PC-9 (cell line): ENCODE measurements at places on chromosomes 3 and 15.
A peak's percentile ranks its signal among the peaks of the same experiment; 100 is the strongest.

DNA sequence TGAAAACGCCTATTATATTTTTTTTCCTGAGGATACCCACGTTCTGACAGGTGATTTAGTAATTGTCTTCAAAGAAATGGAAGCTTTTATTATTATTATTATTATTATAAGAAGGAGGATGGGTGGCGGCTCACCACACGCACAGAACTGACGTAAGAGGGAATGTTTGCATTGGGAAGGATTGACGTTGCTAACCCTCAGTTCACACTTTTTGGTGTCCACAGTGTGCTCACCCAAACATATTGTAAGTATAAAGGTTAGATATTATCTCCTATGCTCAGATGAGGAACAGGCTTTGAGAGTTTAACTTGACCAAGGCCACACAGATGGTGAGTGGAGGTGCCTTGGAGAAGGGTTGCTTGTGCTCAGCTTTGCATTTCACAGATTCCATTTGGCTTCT is 533.5 kb upstream of the TBL1XR1 start:
- DNase-seq: no peak

DNA sequence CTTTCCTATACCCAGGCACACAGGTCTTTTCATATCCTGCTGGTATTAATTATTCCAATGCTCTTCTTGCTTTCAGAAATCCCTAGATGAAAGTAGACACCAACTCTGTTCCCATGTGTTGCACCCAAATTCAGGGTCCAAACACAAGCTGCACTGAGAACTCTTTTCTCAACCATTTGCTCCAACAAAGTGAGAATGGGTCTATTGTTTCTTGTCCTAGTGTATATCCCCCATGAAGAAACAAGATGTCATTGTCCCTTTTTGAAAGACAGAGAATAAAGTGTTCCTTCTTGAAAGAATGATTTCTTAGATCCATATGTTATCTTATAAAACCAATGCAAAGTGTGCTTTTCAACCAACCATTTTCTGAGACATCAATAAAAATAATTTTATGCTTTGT is 353.7 kb downstream of the CNTN6 start:
- no peak for DNase-seq

- peak; percentile 69 for DNase-seq
Observed at GRCh38 chr15:67043939-67044771, 21.2 kb upstream of the SMAD3 start.

- DNase-seq: no peak
Observed at GRCh38 chr3:17301271-17301670, 416.5 kb downstream of the PLCL2 start.

- DNase-seq: no peak
Observed at GRCh38 chr3:4818986-4819693, 160.1 kb upstream of the BHLHE40 start.

- peak; percentile 76 for DNase-seq
Observed at GRCh38 chr15:62994975-62995681, 47.4 kb upstream of the TPM1 start.

DNA sequence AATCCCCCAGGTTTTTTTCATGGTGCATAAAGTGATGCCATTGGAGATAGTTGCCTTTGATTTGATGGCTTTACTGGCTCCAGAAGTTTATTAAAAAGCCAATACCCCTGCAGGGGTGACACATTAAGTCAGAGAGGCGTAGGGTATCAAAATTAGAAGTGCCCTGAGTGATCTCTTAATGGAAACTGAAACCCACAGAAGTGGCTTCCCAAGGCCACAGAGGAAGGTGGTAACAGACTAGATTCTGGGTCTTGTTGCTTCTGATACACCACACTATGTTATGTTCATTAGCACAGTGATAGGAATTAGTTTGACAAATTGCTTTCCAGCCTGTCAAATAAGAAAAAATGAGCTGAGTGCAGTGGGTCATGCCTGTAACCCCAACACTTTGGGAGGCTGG is 112.3 kb downstream of the IQCH start:
- no peak for DNase-seq

- DNase-seq: no peak
Observed at GRCh38 chr3:10494180-10494579, 11.2 kb downstream of the ATP2B2 start.

- DNase-seq: no peak
Observed at GRCh38 chr3:72174040-72174439, 389.1 kb upstream of the PROK2 start.

DNA sequence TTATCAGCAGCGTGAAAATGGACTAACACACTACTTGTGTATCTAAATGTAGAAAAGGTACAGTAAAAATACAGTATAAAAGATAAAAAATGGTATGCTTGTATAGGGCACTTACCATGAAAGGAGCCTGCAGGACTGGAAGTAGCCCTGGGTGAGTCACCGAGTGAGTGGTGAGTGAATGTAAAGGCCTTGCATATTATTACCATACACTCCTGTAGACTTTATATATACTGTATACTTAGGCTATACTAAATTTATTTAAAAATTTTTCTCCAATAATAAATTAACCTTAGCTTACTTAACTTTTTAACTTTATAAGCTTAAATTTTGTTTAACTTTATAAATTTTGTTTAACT is 67.2 kb upstream of the TSPAN3 start:
- DNase-seq: no peak

DNA sequence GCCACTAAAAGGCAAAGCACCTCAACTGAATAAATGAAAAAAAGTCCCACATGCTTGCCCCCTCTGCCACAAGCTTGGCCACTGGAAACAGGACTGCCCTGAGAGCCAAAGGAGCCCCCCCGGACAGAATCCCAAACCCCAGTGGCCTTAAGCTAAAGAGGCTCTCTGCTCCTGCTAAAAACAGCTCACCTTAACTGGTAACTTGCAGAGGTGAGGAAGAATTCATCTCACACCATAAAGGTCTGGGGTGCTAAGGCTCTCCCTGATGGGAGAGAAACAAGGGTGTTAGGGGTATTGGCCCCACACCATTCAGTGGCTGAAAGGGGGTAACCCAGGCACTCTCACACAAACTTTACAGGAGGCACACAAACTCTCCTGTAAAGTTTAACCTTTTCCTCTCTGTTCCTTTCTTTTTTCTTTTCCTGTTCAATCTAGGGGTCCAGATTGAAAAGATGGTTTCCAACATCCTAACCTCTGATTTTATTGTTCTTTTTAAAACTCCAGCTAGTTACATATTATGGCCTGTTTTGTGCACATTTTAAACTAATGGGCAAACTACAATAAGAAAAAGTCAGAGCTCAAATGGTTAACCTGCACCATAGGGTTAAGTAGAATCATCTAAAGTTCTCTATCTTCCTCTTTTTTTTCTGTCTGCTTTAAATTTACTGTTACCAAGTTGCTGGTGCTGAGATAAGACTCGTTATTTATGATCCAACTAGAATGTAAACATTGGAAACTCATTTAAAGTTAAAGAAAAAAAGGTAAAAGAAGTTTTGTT is 19.9 kb downstream of the TRANK1 start:
- no peak for DNase-seq

- no peak for DNase-seq
Observed at GRCh38 chr15:40157778-40158447, 3.0 kb upstream of the BUB1B start.

DNA sequence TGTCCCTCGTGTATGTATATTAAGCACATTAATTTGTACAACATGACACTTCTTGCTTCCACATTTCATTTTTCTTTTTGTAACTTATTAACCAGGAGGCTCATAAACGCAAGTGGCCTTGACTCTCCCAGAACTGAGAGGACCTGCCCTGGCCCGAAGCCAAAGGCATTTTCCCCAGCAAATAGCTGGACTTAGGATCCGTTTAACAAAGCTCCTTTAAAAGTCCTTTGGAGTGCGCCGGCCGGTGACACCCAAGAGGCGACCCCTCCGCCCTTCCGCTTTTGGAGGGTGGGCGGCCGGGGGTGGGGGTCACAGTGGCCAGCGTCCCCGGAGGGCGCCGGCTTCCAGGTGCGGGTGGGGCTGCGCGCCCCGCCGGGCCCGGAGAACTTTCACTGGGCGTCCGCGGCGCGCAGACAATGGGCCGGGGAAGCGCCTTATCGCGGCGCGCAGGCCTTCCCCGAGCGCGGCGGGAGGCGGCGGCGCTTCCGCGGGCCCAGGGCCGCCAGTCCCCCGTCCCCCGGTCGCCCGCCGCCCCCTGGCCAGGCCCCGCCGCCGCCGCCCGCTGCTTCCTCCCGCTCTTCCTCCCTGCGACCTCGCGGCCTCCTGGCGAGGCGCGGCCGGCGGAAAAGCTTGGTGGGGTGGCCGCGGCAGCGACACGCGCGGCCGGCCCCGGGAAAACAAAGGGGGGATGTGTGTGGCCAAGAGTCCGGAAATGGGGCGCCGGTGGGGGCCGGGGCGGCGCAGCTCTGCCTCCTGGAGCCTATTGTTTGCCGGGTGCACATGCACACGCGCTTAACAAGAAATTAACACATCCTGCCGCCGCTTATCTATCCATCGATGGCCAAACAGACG is 613.4 kb downstream of the MCTP2 start:
- no peak for DNase-seq

DNA sequence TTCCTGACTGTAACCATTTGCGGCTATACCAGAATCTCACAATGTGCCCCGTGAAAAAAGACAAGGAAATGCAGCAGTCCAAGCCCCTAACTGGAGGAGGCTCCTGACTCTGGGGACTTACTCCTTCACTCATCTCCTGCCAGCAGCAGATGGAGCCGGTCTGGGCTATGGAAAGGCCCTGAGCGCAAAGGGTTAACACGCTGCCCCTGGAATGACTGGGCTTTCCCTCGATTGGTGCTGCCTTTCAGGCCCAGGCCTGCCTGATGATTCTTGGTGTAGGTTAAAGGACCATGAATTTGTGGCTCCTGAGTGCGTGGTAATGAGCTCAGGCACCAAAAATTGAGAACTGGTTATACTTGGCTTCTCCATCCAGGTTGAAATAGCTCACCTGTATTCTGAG is 42.3 kb upstream of the GALNT15 start:
- no peak for DNase-seq

DNA sequence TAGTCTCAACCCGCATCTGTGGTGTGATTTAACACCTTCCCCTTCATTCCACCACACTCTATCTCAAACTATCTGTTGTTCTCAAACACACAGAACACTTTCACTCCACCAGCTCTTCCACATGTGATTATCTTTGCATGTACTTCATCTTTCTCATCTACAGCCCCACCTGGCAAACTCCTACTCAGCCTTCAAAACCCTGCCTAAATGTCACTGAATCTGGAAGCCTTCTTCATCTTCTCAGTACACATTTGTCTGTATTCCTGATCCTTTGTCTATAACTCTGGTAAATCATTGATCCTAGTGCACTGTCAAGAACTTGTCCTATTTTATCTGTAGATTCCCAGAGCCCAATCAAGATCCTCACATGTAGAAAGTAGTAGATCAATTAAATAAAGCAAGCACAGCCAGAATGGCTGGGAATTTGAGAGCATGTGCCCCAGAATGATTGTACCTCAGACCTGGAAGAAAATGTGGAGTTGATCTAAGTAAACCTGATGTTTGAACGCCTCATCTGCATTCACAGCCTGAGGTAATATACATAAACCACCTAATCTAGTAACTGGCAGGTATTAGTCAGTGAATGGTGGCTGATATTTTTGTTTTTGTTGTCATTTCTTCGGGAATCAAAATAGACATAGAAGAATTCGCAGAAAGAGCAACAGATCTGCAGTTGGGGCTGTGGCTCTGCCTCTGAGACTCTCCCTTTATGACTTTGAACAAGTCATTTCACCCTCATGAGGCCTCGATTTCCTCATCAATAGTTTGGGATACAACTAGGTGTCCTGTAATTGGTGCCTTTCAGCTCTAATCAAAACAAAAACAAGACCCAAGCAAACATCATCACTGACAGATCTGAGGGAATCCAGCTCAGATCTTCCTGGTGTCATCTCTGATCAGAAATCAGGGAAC is 28.0 kb upstream of the MAGEF1 start:
- no peak for DNase-seq

DNA sequence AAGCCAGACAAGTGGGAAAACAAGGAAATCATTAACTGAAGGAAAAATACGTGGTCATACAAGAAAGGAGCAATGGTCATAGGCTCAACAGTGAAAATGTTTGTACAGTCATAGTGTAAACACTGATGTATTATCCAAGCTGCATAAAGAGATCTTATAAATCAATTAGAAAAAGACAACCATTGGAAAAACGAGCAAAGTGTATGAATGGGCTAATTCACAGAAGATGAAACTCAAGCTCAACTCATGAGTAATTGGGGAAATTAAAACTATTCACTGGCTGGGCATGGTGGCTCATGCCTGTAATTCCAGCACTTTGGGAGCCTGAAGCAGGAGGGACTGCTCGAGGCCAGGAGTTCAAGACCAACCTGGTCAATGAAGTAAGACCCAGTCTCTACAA is 6.4 kb upstream of the IGF2BP2 start:
- no peak for DNase-seq

GRCh38 chr15:40266828-40267304 is 16.0 kb downstream of the ANKRD63 start:
- peak; percentile 90 for DNase-seq
